ENCODE measurements at places on chromosomes 3 and 15.
A peak's percentile ranks its signal among the peaks of the same experiment; 100 is the strongest.

DNA sequence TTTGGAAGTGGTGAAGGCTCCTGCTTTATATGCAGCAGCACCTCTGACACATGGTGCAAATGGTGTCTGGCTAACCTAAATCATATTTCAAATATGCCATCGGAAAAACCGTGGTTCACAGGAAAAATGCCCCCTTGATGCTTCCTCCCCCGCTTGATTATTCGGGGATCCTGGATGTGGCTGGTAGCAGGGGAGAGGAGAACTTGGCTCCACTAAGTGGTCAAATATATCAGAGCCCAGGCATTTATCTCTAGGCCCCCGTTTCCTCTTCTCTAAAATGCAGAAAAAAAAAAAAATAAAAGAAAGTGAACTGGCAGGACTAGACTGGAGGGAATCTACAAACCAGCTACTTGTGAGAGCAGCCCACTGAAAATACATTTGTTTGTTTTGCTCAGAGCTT lies 18.2 kb upstream of the ATP2B2 start:
- no peaks in the 10 kb centered on the region for H3K36me3 ChIP-seq
- DNase-seq = no peak
- peaks cover 13% of the 10 kb centered on the region for H3K4me1 ChIP-seq
- H3K4me3 ChIP-seq = no peak overlapping the region

GRCh38 chr3:98003306-98003969 lies 31.2 kb upstream of the RIOX2 start:
- no peaks in the 10 kb centered on the region for H3K36me3 ChIP-seq
- DNase-seq = no peak
- H3K4me1 ChIP-seq = peaks cover 6% of the 10 kb centered on the region
- no peak overlapping the region for H3K4me3 ChIP-seq

GRCh38 chr3:161649900-161650484 lies 153.4 kb downstream of the OTOL1 start:
- H3K27ac ChIP-seq = no peak overlapping the region
- no peaks in the 10 kb centered on the region for H3K4me1 ChIP-seq
- no peak for DNase-seq
- peaks cover 5% of the 10 kb centered on the region for H3K27me3 ChIP-seq

DNA sequence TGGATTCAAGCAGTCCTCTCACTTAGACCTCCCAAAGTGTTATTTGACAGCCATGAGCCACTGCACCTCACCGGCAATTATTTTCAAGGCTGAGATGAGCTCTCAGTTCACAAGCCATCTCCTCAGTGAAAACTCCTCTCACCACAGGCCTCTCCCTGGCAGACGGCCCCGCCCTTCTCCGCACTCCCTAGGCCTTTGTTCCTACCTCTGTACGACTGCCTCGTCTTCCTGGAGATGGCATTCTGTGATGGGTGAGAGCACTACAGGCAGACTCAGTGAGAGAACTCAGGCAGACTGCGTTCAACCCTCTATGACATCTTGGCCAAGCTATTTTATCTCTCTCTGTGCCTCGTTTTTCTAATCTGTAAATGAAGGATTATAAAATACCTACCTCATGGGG lies 67.0 kb upstream of the TPM1 start:
- H3K27ac ChIP-seq = peak overlapping the region; percentile 4
- no peaks in the 10 kb centered on the region for H3K36me3 ChIP-seq
- DNase-seq = no peak

GRCh38 chr3:99638167-99638948 lies at the start of gene COL8A1:
TSS of gene COL8A1 (plus strand) at chr3:99638594. CDS start at chr3:99790683, 152,089 bp downstream.
- H3K4me3 ChIP-seq = peak within 1 kb of the TSS; percentile 87
- DNase-seq = peak; percentile 69
- peaks cover 93% of the 10 kb centered on the region for H3K27me3 ChIP-seq
- peak within 1 kb of the TSS; percentile 11 for H3K27ac ChIP-seq
- H3K4me1 ChIP-seq = peaks cover 21% of the 10 kb centered on the region
- no peaks in the 10 kb centered on the region for H3K36me3 ChIP-seq

DNA sequence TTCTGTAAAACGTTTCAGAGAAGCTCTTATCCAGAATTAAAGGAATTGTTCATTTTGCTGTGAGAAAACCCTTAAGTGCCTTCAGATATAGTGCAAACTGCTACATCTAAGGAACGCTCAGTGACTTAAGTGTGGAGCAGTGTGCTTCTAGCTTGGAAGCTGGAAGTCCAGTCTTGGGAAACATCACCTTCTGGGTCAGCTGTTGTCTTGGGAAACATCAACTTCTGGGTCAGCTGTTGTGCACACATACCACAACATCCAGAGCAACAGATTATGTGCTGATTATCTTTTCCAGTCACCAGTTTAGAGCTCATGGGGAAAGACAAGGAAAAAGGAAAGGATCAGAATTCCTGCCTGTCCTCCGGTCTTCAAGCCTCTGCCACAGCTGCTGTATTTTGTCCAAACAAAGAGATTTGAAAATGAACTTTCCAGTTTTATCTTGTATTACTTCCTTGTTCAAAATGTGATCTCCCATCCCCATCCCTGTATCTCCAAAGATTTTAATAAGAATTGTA lies 713.6 kb downstream of the NSUN3 start:
- H3K27me3 ChIP-seq = no peaks in the 10 kb centered on the region
- DNase-seq = no peak
- no peaks in the 10 kb centered on the region for H3K4me1 ChIP-seq
- no peak overlapping the region for H3K4me3 ChIP-seq
